NT2/D1 (cell line): ENCODE measurements at places on chromosomes 1 and 21.

DNA sequence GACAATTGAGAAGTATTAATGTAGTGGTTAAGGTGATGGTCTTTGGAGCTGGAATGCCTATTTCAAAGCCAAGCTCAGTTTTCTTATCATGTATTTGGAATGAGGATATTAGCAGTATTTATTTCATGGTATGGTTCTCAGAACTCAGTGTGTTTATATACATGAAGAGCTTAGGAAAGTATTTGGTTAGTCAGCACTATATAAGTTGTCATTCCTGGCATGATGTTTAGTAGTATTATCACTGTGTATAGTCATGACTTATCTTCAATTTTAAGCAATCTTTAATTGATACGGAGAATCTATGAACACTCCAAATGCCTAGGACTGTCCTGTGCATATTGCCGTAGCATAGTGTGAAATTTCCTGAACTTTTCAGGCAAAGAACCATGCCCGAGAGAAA is 501.9 kb upstream of the USP24 start:
- DNase-seq = no peak

DNA sequence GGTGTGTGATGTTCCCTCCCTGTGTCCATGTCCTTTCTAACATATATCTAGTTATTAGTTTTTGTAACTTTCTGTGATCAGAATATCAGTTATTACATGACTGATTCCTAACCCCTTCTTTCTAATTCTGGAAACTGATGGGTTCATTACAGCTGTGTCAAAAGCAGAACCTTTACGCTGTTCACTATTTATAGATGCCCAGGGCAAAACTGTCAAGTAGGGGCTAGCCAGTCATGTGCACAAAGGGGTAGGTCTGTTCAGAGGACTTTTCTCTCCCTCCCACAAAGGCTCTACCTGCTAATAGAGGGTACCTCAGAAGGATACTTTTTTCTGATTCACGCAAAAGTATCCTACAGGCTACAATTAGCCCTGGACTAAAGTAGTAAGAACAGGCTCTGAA is 79.2 kb downstream of the NRDC start:
- no peak for DNase-seq

GRCh38 chr1:152836870-152837269 is 5.8 kb upstream of the LCE6A start:
- no peak for DNase-seq

DNA sequence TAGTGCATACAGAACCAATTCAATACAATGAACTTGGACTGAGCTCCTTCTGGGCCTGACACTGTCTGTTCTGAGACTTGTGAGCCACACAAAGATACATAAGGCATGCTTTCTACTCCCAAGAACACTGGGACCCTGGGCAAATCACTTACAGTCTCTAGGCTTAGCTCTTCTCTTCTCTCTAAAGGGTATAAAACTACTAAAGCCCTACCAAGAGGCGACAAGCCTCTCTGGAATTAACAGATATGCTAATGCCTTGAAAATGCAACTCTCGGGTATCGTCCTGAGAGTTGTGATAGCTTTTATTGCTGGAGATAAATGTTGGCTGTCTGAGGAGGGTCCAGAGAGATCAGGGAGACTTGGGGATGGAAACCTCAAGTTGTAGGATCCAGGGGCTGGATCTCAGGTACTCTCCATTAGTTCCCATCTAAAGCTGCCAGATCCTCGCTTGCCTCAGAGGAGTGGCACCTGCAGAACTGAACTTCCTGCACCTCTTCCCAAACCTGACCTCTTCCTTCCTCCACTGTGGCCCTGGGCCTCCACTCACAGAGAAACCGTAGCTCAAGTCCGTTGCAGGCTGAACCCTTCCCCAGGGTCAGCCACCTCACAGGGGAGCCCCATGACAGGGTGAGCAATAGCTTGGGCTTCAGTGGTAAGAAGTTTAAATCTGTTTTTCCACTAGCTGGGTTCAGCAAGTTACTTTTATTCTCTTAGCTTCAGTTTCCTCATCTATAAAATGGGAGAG is 11.5 kb upstream of the CFAP45 start:
- DNase-seq = no peak

DNA sequence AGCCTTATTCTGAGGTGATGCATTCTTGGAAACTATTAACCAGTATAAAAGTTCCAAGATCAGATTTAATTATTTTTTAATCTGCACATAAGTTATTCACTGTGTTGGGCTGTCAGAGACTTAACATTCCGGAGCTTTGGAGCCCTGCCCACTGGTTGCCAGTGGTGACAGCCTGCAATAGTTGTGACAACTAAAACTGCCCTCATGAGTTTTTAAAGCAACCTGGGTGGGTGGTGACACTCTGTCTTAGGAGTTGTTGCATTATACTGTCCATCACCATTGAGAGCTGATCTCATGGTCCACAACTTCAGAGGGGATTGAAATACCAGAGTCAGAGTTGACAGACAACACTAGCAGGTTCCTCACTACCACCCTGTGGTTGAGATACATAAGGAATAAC is 653.9 kb upstream of the USP24 start:
- DNase-seq = no peak

- DNase-seq = no peak
These were observed 310.6 kb downstream of the NPHP4 start for GRCh38 chr1:5681654-5682053.

- no peak for DNase-seq
These were observed 44.8 kb downstream of the CASZ1 start for GRCh38 chr1:10751561-10752085.

DNA sequence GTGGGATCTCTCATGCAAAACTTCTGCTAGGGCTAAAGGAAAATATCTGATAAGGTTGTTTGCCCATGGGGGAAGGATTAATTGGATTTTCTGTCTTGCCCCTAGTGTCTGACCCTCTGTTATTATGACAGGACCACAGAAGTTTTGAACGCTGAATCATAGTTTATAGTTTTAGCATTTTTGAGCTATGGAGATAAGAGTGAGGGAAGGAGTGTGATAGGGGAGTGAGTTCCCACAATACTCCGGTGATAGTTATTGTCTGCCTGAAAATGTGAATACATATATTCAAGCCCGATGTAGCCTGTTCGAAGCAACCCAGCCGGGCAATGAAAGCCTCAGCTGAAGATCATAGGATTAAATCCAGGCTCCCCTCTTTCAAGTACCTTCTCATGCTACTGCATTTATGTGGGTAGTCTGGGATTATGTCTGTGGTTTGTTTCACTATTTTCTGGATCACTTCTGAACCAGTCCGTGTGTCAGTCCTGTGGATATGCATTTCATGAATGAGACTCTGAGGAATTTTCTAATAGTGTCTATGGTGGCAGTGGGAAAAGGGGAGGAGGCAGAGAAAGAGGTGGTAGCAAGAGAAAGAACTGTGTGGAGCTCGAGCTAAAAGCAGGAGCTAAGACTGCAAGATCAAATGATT is 258.7 kb downstream of the DISC1 start:
- DNase-seq = no peak

GRCh38 chr1:115814685-115815398 is 26.1 kb downstream of the NHLH2 start:
- DNase-seq = no peak

GRCh38 chr1:42913426-42914091 is 45.1 kb downstream of the SLC2A1 start:
- DNase-seq = peak; percentile 90

DNA sequence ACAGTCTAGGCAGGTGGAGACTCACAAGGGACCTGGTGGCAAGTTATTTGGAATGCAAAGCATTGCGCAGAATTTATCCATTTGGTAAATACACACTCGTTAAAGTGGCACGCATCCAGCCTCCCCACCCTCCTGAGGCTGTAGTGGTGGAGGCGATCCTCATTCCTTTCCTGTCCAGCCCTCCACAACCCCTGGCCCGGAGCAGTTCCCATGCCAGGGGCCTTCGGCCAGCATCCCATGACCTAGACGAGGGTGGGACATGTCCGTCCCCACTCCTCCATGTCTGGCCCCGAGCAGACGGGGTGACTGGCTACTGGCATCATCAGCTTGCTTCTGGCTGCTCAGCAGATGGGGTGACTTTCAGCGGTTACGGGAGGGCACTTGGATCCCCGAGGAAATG is 281.5 kb upstream of the VAMP3 start:
- no peak for DNase-seq

- DNase-seq = no peak
These were observed 7.1 kb upstream of the KRTAP10-4 start for GRCh38 chr21:44566403-44566802.

- DNase-seq = no peak
These were observed 7.4 kb upstream of the TENT5C start for GRCh38 chr1:117598489-117598888.

DNA sequence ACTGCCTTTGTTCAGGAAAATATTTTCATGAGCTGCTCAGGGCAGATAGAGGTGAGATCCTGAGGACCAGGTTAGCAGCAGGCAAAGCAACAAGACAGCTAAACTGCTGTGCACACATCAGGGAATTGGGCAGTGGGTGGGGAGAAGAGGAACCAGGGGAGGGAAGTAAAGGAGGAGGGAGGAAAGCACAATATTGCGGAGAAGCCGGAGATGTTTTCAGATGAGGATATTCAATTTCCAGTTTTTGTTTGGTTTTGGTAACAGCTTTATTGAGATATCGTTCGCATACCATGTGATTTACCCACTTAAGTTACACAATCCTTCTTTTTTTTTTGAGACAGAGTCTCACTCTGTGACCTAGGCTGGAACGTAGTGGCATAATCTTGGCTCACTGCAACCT is 34.5 kb downstream of the EPHA10 start:
- DNase-seq = no peak

GRCh38 chr1:162861625-162862024 is 650 bp upstream of the CCDC190 start:
- DNase-seq = no peak

GRCh38 chr1:51203121-51203873 is 32.8 kb upstream of the RNF11 start:
- DNase-seq = no peak

DNA sequence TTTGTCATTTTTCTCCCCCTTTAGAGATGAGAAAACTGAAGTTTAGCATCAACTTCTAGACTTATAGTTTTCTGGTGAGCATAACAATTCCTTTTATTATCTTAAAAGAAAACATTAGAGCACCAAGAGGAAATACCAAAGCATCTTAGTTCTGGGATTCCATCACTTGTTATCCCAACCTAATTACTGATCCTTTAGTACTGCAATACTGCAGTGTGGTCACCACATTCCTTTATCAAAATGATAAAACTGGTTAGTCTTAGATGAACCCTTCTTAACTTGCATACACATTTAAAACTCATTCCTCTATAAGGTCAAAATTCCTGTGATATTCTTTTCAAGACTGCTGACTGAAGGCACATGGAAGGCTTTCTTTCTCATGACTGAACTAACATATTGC is 23.1 kb downstream of the SOD1 start:
- DNase-seq = no peak

GRCh38 chr1:34478515-34479076 is 276.3 kb upstream of the GJB5 start:
- no peak for DNase-seq

- DNase-seq = no peak
These were observed 88.3 kb downstream of the HHIPL2 start for GRCh38 chr1:222459652-222460051.

- DNase-seq = no peak
These were observed 6.0 kb upstream of the CAMTA1 start for GRCh38 chr1:6779089-6779805.

GRCh38 chr21:38524168-38525153 is 26.2 kb upstream of the ERG start:
- no peak for DNase-seq

DNA sequence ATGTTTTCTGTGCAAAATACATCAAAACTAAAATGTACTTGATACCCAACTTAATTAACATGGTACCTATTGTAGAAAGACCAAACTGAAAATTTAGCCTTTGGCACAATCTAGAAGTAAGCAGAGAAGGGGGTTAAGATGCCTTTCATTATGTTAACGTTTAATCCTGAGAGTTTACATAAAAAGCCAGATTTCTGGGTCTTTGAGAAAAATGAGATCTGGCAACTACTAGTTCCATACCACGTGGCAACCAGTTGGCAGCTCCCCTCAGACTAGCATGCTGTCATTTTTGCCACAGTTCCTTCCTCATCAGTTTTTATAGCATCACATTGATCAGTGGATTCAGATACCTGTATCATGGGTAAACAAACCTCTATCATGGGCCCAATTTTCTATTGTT is 1.5 kb downstream of the RO60 start:
- no peak for DNase-seq

DNA sequence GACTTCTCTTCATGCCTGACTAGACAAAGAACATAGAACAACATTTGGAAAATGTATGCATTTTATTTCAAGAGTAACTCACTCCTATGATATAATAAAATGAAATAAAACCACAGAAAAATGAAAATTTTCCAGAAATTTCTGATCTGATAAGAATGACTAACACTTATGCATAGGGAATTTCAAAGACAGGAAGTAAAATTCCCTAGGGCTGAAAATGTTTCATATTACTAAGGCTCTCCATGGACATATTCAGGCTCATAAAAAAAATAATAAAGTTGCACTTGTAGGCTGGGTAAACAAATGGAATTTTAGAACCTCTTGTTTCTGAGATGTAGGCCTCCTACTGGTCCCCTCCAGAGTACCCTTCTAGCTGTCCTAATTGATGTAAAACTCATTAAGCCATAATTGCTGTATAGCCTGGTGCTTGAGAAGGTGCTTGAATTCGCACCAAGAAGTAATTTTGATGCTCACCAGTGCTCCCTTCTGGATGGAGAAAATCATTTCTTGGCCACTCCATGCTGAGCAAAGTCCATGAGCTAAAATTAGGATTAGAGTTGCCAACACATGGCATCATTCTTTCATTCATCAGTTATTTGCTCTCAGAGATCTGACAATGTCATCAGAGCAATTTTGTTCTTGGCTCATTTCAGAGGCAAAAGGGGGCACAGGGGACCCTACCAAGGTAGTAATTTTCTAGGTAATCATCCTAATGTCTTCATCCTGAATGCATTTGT is 641.0 kb upstream of the CAMK1G start:
- DNase-seq = no peak

GRCh38 chr1:174352883-174353608 is 94.7 kb upstream of the GPR52 start:
- DNase-seq = no peak

GRCh38 chr1:227445746-227446145 is 117.6 kb upstream of the ZNF678 start:
- no peak for DNase-seq

- no peak for DNase-seq
These were observed 7.2 kb upstream of the FNBP1L start for GRCh38 chr1:93440706-93441105.

DNA sequence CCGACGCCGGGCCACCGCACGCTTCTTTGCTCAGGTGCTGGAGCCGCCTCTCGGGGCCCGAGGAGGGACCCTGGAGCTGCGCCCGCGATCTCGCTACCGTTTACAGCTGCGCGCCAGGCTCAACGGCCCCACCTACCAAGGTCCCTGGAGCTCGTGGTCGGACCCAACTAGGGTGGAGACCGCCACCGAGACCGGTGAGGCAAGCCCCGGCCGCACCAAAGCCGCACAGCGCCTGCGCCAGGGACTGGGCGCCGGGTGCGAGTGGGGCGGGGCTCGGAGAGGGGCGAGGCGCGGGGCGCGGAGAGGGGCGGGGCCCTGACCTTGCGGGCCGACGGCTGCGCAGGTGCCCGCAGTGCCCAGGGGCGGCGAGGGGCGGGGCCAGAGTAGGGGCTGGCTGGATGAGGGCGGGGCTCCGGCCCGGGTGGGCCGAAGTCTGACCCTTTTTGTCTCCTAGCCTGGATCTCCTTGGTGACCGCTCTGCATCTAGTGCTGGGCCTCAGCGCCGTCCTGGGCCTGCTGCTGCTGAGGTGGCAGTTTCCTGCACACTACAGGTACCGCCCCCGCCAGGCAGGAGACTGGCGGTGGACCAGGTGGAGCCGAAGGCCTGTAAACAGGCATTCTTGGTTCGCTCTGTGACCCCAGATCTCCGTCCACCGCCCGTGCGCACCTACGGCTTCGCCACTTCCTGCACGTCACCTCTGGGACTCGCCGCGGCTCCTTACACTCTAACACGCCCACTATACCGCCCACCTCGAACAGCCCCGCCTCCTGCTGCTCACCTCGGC is 9.8 kb upstream of the CDC20 start:
- DNase-seq = peak; percentile 93
